ENCODE measurements at places on chromosomes 1 and 21. TPM values are rescaled to one million over a fixed set of nuclear protein-coding genes. Genes with fewer than 3 reads are reported as not detected.

- H3K36me3 ChIP-seq = no peaks in the 10 kb centered on the region
- H3K4me1 ChIP-seq = peaks cover 8% of the 10 kb centered on the region
- no peaks in the 10 kb centered on the region for H3K27me3 ChIP-seq
These were observed 15.2 kb downstream of the GIPC2 start for GRCh38 chr1:78060857-78061563.

- H3K4me3 ChIP-seq = no peak overlapping the region
- H3K27me3 ChIP-seq = no peaks in the 10 kb centered on the region
- no peak overlapping the region for H3K27ac ChIP-seq
- DNase-seq = no peak
These were observed 13.2 kb downstream of the PDXK start for GRCh38 chr21:43731891-43732711.

DNA sequence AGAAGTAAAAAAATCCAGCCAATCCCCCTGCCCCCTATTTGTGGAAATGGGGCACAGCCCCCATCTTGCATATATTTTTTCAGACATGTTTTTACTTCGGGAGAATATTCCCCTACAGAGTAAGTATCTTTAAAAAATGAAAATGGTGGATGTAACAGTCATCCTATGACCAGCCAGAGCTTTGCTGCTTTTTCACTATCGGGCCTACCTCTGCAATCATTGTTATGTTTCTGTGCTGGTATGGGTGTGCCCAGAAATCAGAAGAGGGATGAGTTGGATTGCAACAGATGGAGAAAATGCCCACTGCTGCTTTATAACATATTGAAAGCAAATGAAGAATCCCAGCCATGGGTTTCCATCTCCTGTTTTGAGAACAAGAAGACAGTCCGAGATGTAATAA lies 2.9 kb downstream of the CD247 start:
- no peaks in the 10 kb centered on the region for H3K36me3 ChIP-seq
- no peak for DNase-seq
- H3K4me1 ChIP-seq = no peaks in the 10 kb centered on the region
- no peak overlapping the region for H3K27ac ChIP-seq

The LCE1A gene
- not detected for total RNA-seq

DNA sequence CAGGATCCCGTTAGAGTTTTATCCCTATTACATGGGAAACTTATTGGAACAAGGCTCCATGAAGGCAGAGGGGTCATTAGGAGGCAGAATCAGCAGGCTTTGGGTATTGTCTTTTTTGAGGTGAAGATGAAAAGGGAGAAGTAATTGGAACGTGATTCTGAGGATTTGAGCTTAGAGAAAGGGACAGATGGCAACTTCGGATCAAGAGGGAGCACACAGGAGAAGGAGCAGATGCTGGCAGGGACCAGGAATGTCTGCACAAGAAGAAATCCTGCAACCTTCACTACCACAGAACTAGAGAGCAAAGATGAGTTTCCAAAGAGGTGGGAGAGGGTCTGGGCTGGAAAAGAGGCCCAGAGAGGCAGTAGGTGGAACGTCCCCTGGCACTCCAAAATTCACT lies 202.8 kb downstream of the RRAGC start:
- H3K27me3 ChIP-seq = peaks cover 3% of the 10 kb centered on the region
- DNase-seq = no peak
- no peak overlapping the region for H3K4me3 ChIP-seq
- H3K36me3 ChIP-seq = no peaks in the 10 kb centered on the region

GRCh38 chr1:205543351-205544301 lies 39.2 kb downstream of the CDK18 start:
- H3K4me1 ChIP-seq = peaks cover 9% of the 10 kb centered on the region
- peaks cover 9% of the 10 kb centered on the region for H3K27me3 ChIP-seq
- H3K4me3 ChIP-seq = no peak overlapping the region
- H3K36me3 ChIP-seq = no peaks in the 10 kb centered on the region
- peak overlapping the region; percentile 67 for H3K27ac ChIP-seq

DNA sequence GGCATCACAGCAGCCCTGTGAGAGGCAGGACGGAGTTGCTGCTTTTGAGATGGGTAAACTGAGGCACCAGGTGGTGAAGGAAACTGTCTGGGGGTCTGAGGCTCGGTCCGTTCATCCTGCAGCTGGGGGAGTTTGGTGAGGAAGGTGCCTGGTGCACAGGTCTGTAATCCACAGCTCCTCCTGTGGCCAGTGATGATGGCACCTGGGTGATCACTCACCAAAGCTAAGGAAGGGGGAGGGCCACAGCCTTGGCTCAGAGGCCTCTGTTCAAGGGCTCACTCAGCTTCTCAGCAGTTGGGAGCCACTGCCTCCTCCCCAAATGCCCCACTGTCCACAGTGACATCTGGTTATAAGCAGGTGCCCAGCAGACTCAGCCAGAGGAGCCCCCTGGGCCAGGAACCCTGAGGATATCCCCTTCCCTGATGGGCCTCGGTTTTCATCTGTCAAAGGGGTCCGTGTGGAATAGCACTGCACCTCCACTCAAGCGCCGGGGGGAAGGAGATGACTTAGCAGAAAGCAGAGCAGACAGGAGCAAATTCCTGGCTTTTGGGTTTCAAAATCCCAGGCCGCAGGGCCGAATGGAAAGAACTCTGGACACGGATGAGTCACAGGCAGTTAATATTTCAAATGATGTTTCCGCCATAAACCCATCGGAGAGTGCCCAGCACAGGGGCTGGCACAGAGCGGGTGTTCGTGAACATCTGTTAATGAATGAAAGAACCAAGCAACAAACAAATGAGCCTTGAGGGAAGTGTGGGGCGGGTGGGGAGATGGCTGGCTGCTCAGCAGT lies 82.8 kb downstream of the DMRTB1 start:
- H3K4me1 ChIP-seq = no peaks in the 10 kb centered on the region
- H3K4me3 ChIP-seq = no peak overlapping the region
- no peak overlapping the region for H3K27ac ChIP-seq
- peak; percentile 29 for DNase-seq
- H3K27me3 ChIP-seq = no peaks in the 10 kb centered on the region

GRCh38 chr1:148362626-148363438 lies 120.3 kb downstream of the PPIAL4G start:
- DNase-seq = no peak
- H3K36me3 ChIP-seq = no peaks in the 10 kb centered on the region
- H3K27me3 ChIP-seq = peaks cover 17% of the 10 kb centered on the region
- no peaks in the 10 kb centered on the region for H3K4me1 ChIP-seq
- no peak overlapping the region for H3K27ac ChIP-seq

GRCh38 chr1:74162333-74162732 lies 35.6 kb downstream of the LRRIQ3 start:
- no peak overlapping the region for H3K4me3 ChIP-seq
- H3K27me3 ChIP-seq = no peaks in the 10 kb centered on the region
- H3K27ac ChIP-seq = no peak overlapping the region
- H3K4me1 ChIP-seq = no peaks in the 10 kb centered on the region
- DNase-seq = no peak
- no peaks in the 10 kb centered on the region for H3K36me3 ChIP-seq

- H3K4me3 ChIP-seq = peak overlapping the region; percentile 60
- no peaks in the 10 kb centered on the region for H3K27me3 ChIP-seq
- H3K27ac ChIP-seq = peak overlapping the region; percentile 48
- H3K36me3 ChIP-seq = peaks cover 75% of the 10 kb centered on the region
- H3K4me1 ChIP-seq = peaks cover 26% of the 10 kb centered on the region
- DNase-seq = peak; percentile 37
These were observed 889 bp upstream of the CCNL2 start for GRCh38 chr1:1399872-1400575.

DNA sequence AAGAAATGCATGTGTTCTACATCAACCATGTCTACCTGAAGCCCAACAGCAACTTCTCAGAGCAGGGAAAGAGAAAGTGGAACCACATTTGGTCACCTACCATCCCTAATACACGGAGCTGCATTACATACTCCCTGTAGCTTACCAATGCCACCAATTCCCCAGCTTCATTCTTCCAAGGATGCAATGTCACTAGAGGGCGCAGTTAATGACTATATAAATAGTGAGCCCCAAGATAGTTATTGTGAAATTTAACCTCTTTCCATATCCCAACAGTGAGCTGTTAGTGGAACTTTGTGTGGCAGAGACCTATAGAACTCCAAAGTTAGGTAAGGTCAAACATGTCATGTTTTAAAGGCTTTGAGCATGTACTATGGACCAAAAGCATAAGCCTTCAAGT lies 618.3 kb downstream of the SMYD3 start:
- DNase-seq = no peak
- H3K36me3 ChIP-seq = no peaks in the 10 kb centered on the region
- H3K27me3 ChIP-seq = no peaks in the 10 kb centered on the region

GRCh38 chr1:48627486-48627885 lies 149.2 kb downstream of the BEND5 start:
- no peak overlapping the region for H3K4me3 ChIP-seq
- no peak for DNase-seq
- H3K27me3 ChIP-seq = no peaks in the 10 kb centered on the region

The ITLN2 gene
- total RNA-seq = not detected

The MYBPH gene
- total RNA-seq = not detected

DNA sequence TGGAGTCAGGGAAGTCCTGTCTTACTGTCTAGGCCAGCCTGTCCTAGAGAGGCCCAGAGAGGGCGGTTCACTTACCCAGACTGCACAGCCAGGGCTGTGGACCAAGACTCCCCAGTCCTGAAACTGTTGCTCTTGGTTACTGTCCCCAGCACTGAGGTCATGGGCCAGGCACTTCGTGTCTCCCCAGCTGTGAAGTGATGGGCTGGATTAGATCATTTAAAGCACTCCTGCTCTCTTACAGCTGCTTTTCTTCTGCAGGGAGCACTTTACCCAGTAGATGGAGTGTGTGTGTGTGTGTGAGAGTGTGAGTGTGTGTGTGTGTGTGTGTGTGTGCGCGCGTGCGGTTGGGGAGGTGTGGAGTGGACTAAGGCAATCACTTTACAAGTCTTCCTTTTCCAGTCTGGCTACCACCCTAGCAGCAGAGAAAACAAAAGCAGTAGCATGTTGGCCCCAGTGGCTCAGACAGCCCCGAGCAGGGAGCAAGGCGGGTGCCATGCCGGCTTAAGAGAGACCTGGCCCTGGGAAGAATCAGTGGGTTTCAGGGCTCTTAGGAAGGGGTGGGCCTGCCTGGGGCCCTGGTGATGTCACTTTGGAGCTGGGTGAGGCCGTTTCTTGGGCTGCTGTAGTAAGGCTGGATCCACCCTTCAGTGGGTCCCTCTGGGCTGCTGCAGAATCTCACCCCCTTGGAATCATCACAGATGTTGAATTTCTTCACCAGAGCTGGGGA lies 2.4 kb downstream of the SPSB1 start:
- no peak for DNase-seq
- H3K36me3 ChIP-seq = no peaks in the 10 kb centered on the region
- H3K4me3 ChIP-seq = peak overlapping the region; percentile 94

DNA sequence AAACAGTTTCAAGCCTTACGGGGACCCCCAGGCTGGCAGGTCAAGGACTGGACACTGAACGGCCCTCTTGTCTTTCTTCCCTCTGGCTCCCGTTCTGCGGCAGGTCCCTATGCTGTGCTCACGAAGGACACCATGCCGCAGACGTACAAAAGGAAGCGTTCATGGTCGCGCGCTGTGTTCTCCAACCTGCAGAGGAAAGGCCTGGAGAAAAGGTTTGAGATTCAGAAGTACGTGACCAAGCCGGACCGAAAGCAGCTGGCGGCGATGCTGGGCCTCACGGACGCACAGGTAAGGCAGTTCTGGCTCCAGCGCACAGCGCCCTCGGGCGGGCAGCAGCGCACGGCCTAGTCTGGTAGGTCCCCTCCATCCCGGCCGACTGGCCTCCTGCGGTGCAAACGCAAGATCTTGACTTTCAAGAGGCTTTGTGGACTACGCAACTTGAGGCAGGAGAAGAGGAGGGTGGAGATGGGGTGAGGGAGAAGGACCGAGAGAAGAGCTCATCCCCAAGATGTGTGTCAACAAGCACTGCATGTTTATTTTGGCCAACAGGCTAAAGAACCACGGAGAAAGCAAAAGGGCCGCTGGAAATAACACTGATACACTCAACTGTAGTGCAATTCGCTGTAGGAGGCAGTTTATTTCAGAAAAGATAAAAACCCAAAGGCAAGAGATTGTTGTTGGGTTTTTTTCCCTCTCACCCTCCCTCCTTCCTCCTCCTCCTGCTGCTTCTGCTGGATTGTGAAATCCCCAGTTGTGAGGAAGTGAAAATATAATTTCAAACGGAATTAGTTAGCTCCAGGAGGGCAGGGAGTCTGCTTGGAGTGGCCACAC lies 3.0 kb downstream of the HLX start:
- peaks cover 17% of the 10 kb centered on the region for H3K36me3 ChIP-seq
- H3K4me3 ChIP-seq = peak overlapping the region; percentile 33
- H3K4me1 ChIP-seq = peaks cover 5% of the 10 kb centered on the region

DNA sequence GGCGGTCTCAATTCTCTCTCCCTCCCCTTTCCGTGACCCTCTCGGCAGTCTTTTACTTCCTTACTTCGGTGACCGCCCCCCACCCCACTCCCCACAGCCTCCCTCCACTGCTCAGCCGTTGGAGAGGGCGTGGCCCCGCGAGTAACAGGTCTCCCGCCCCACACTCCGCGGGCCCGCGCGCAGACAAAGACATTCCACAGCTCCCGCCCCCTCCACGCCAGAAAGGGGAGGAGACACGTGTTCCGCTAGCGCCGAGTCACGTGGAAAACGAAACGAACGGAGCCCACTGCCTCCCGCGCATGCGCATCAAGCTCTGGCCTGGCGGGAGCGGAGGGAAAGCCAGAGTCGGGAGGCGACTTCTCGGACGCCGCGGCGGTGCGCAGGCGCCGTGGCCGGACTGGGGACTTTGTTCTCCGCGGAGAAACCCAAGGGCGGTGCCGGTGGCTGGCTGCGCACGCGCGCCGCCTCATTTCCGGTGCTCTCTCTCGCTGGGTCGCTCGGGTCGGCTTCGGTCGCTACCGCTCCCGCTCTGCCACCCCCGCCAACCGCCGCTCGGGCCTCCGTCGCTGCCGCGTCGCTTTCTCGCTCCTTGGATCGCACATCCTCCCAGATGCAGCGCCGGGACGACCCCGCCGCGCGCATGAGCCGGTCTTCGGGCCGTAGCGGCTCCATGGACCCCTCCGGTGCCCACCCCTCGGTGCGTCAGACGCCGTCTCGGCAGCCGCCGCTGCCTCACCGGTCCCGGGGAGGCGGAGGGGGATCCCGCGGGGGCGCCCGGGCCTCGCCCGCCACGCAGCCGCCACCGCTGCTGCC lies at the start of gene KHDRBS1:
Gene KHDRBS1 (plus strand): TSS at position 483 of the 813 bp plus-strand sequence. CDS start 128 bp downstream, at position 611.
- peaks cover 18% of the 10 kb centered on the region for H3K4me1 ChIP-seq
- H3K27ac ChIP-seq = peak within 1 kb of the TSS; percentile 98
- peak; percentile 99 for DNase-seq
- no peaks in the 10 kb centered on the region for H3K36me3 ChIP-seq
- no peaks in the 10 kb centered on the region for H3K27me3 ChIP-seq

DNA sequence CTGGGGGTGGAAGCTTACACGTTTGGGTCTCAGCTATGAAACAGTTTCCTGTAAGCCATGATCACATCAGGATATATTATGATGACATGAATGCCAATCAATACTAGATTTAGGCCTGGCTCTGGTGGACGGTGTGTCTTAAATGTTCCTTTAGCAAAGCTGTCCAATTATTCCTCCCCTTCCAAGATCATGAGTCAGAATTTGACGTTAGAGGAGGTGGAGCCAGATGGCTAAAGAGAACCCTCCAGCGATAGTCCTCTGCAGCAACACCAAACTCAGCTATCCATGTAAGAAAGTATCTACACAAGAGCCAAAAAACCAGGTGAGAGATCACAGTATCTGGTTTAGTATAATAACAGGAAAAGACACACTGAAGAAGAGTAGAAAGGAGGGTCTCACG lies 47.8 kb downstream of the PACC1 start:
- H3K36me3 ChIP-seq = peaks cover 18% of the 10 kb centered on the region
- no peak for DNase-seq
- H3K4me1 ChIP-seq = no peaks in the 10 kb centered on the region
- H3K4me3 ChIP-seq = no peak overlapping the region
- no peak overlapping the region for H3K27ac ChIP-seq
- no peaks in the 10 kb centered on the region for H3K27me3 ChIP-seq

All from adrenal gland (tissue), 19 donors.